ENCODE measurements at places on chromosomes 1 and 21.

GRCh38 chr1:40627987-40628902 lies 37.2 kb downstream of the RIMS3 start:
- no peak for DNase-seq

DNA sequence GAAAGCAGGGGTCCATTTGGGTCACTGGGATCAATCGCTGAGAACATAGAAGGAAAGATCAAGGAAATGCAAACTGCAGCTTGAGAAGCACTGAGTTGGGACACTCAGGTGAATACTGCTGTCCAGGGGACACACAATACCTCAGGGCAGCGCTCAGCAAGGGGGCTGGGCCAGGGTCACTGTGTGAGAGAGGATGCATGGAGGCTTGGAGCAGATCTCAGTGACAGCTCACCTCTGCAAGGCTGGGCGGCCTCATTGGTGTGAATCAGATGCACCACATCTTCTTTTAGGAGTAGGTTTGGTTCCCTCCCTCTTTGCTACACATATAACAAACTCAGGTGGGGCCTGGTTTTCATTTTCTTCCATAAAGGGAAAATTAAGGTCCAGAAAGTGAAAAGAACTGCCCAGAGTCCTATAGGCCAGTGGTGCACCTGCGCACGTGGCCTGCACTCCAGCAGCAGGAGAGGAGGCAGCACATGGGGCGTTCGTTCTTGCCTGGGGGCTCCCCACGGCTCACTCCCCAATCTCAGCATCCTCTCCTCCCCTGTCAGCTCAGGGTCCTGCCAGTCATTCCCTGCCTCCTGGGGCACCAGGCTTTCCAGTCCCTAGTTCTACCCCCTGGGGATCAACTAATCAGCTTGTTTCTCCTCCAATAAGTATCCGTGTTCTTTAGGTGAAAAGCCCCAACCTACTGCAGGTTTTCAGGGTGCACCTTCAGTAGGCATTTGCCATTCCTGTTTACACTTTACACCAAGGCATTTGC lies 1.5 kb downstream of the A3GALT2 start:
- DNase-seq: no peak

DNA sequence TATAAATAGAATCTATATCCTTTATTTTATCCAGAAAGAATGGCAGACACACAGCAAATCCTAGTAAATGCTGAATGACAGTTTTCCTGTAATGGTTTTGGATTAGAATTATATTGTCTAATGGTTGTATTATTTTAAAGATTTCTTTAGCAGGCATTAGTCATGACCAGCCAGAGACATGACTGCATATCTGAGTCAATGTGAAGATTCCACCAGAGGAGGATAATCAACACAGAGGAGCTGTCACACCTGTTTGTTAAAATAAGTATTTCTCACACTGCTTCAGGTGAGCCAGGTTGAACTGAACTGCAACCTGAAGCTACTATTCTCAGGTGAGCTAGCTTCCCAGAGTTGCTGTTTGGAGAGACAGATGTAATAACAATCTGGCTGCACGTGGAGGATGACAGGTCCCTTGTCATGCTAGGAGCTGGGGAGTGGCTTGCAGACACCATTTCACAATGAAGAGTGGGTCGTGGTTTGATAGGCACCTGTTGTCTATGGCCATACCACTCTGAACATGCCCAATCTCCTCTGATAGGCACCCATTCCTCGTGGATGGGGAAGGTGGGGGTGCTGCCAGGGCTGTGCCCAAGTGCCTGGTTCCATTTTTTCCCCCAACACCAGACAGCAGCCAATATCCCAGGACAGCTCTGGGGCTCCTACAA lies 94.3 kb downstream of the KCNJ6 start:
- no peak for DNase-seq

DNA sequence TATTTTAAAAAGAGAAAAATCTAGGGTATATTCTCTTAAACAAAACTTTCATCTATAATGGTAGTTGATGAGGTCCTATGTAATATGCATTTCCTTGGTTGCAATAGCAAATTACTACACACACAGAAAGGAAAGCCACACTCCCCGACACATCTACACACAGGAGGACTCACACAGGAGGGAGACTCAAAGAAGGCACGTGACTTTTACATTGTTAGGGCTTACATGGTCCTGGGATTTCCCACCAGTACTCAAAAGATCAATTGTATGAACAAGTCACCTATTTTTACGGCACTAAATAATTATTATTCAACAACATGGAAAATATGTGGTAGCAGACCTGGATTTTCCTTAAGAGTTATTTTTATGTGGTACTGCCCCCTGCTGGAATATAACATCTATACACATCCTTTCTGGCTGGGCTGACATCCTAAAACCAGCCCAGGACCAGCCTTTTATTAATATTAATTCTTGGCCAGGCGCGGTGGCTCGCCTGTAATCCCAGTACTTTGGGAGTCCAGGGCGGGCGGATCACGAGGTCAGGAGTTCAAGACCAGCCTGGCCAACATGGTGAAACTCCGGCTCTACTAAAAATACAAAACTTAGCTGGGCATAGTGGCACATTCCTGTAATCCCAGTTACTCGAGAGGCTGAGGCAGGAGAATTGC lies 33.9 kb upstream of the LGALS8 start:
- DNase-seq: no peak

GRCh38 chr1:67653304-67653703 lies 31.7 kb upstream of the GADD45A start:
- DNase-seq: no peak

GRCh38 chr1:101314244-101314643 lies 77.4 kb downstream of the S1PR1 start:
- no peak for DNase-seq

Data from head of caudate nucleus (tissue), 42 donors.